Pancreas (tissue), 10 donors: ENCODE measurements at places on chromosomes 7 and 10. TPM values are rescaled to one million over a fixed set of nuclear protein-coding genes. Genes with fewer than 3 reads are reported as not detected.

The ITPRID1 gene
- total RNA-seq, result 0.09 TPM

The EZH2 gene
- total RNA-seq, result 3.6 TPM

The LDB3 gene
- total RNA-seq, result 0.59 TPM

- no peak for DNase-seq
Measured at GRCh38 chr7:77391230-77391629, 24.9 kb downstream of the GSAP start.

DNA sequence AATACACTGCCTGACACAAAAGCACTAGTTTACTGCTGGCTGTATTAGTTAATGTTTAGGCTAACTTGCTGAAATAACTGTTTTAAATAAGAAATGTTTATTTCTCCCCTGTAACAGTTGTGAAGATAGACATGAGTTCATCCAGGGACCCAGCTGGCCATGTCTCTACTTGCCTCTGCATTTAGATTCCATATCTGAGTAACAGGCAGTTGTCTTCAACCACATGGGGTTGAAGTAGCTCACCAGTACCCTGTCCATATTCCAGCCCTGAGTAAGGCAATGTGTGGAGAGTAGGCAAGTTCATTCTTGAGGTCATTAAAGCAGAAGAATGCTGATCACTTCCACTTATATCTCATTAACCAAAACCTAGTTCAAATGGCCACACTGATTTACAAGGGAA lies 31.1 kb upstream of the RSBN1L start:
- DNase-seq, result no peak

The SEMA3A gene
- total RNA-seq, result 0.54 TPM

GRCh38 chr7:138001529-138002095 lies at the start of gene CREB3L2:
Gene CREB3L2, minus strand, starts transcription at chr7:138002086. Its CDS starts 381 bp downstream, at chr7:138001705.
- DNase-seq, result peak; percentile 80

The SLC16A9 gene
- 0.32 TPM for total RNA-seq

GRCh38 chr10:58268454-58268945 lies 462 bp upstream of the CISD1 start:
- no peak for DNase-seq

The FAM25C gene
- not detected for total RNA-seq
